ENCODE measurements at places on chromosomes 12 and 14.

DNA sequence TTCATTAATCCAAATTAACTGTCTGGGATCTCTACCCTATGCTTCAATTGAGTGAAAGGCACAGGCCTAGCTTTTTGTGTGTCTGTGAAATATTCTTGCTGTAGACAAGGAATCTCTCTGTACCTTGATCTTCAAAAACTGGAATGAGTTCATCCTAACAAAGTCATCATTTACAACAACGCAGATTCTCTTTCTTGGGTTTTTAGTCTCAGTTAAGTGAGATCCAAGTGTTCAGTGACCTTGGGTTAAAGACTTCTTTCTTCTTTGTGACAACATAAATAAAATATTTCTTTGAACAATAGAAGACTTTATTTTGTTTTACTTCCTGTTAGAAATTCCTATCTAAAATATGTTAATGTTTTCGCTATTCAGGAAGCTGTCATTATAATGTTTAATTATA is 192.2 kb upstream of the LMNTD1 start:
- no peak for DNase-seq

DNA sequence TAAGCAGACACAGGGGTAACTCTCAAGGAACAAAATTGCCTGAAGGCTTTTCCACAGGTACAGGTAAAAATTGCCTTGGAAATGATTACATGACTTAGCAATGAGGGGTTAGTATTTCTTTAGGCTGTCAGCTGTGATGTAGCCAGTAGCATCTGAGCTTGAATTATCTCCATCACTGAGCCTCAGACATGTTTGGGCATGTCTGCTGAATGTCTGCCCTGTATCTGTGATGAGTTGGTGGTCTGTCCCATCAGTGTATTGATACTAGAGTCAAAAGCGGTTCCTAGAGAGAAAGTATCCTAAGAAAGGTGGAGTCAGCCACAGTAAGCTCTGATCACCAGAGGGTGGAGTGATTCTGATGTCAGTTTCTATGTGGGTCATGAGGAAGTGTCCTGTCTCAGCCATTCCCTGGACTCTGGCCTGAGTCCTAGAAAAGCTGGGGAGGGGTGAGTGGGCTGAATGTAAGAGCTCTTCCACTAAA is 16.3 kb downstream of the AKAP6 start:
- DNase-seq: no peak

- no peak for DNase-seq
Observed at GRCh38 chr14:45212231-45212630, 40.8 kb downstream of the MIS18BP1 start.

- no peak for DNase-seq
Observed at GRCh38 chr12:625998-626397, 37.2 kb downstream of the NINJ2 start.

DNA sequence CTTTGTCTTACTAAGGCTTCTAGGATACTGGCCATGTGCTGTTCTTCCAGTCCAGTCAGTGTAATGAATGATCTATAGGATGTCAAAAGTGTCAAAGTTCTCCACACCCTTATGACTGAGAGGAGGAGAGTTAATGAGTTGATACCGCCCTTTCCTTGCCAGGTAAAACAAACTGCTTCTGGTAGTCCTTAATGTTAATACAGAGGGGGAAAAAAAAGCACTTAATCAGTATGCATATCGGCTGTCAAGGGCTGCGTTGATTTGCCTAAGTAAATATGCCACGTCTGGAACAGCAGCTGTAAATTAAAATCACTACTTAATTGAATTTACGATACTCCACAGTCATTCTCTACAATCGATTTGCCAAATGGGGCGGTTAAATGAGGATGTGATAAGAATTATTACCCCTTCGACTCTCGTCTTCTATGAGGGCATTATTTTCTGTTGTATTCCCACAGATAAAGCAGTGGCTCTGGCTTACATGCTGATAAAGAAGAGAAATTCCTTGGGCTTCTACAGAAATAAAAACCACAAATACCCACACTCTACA is 416.0 kb downstream of the KCNH5 start:
- no peak for DNase-seq

DNA sequence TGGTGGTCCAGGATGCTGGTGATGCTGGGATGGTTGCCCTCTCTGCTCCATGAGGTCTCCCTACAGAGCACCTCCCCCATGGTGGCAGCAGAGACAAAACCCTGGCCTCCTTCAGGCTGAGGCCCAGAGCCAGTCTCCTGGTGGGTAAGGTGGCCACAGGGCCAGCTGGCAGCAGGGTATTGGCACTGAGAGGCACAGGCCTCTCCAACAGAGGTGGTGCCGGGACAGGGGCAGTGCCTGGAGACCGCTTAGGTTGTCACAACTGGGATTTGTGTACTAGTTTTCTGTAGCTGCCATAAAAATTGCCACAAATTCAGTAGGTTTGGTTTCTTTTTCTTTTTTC is 6.1 kb upstream of the MTA1 start:
- no peak for DNase-seq

- no peak for DNase-seq
Observed at GRCh38 chr12:103415681-103416080, 80.1 kb downstream of the C12orf42 start.

DNA sequence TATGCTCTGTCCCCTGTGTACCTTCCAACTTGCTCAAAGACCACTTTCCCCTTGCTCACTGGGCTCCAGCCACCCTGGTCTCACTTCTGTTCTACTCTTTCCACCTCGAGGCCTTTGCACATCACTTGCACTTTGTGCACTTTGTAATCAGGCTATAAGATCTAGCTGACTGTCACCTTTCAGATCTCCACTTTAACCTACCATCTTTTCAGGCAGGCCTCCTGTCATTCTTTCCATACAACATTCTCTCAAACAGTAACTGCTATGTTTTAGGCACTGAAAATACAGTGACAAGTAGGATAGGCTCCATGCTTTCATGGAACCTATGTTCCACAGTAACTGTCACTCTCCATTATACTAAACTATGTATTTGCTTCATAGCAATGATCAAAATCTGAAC is 14.0 kb downstream of the CPM start:
- no peak for DNase-seq

DNA sequence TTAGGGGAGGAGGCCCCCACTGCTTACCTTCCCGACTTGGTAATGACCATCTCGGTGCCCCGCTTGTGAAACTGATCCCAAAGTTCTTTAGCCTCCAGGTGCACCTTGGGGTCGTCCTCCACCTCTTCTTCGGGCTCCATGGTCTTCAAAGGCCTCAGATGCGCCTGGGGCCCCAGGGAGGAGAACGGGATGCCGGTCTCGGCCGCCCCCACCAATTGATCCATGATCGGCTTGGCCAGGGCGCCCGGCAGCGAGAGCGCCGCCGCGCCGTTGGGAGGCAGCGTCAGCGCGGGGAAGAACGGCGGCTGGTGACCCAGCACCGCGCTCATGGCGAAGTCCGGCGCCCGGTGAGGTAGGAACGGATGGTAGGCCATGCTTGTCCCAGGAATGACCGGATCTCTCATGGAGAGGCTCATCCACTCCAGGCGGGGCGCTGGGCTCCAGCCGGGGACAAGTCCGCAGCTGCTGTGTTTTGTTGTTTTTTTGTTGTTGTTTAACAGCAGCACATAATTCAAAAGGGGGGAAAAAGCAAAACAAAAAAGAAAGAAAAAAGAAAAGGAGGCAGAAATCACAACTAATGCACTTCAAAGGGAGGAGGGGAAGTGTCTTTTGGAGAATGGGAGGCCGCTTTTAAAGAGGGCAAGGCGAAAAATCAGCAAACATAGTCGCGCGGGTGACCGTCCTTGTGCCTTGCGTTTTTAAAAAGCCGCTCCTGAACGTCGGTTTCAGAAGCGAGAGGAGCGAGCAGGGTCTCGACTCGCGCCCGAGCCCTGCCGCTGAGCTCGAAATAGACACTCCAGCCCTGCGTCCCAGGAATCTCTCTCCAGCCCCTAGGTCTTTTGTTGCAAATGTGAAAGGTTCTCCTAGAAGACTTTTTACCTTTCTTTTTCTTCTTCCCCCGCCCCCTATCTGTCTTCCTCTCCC is 928 bp downstream of the TBX3 start:
- no peak for DNase-seq

DNA sequence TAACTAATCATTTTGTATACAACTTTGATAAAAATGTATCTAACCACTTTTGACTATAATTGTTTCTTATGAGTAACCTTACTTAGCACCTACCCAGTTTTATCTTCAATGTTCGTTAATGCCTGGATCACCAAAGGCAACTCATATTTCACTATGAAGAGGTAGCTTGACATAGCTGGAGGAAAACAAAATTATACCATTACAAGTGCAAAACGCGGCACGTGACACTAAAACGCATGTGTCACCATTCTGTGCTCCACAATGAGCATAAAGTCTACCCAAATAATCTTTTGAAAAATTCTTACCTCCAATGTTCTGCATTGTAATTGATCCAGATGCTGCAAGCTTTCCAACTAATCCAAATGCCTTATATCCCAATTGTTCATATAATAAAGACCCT is 5.8 kb downstream of the SLC38A2 start:
- no peak for DNase-seq

GRCh38 chr14:94109915-94110250 is 653 bp upstream of the IFI27 start:
- DNase-seq: no peak

DNA sequence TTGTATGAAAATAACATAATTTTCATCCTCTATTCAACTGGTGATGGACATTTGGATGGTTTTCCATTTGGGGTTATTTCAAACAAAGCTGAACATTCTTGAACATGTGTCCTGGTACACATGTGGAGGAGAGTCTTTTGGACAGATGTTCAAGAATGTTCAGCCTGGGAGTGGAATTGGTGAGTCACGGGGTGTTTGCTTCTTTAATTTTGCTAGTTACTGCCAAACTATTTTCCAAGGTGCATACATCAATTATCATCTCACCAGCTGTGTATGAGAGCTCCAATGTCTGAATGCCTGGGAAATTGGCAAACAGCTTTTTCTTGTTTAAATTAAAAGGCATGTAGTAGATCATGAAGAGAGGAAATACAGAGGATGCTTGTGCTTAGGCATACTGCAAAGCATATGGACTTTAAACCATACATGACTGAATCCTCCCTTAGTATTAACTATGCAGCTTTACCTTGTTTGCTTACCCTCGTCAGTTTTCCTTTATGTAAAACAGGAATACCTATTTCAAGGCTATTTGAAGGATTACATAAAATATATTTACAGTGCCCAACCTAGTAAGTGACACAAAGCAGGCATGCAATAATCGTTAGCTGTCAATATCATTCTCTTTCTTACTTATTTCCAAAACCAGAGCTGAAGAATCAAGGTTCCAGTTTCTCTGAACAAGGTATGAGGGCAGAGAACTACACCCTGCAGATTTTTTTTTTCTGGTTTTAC is 152.1 kb downstream of the ITPR2 start:
- no peak for DNase-seq

- DNase-seq: no peak
Observed at GRCh38 chr12:54215989-54216796, 27.4 kb upstream of the SMUG1 start.

- no peak for DNase-seq
Observed at GRCh38 chr14:101492716-101493115, 68.6 kb upstream of the DIO3 start.

DNA sequence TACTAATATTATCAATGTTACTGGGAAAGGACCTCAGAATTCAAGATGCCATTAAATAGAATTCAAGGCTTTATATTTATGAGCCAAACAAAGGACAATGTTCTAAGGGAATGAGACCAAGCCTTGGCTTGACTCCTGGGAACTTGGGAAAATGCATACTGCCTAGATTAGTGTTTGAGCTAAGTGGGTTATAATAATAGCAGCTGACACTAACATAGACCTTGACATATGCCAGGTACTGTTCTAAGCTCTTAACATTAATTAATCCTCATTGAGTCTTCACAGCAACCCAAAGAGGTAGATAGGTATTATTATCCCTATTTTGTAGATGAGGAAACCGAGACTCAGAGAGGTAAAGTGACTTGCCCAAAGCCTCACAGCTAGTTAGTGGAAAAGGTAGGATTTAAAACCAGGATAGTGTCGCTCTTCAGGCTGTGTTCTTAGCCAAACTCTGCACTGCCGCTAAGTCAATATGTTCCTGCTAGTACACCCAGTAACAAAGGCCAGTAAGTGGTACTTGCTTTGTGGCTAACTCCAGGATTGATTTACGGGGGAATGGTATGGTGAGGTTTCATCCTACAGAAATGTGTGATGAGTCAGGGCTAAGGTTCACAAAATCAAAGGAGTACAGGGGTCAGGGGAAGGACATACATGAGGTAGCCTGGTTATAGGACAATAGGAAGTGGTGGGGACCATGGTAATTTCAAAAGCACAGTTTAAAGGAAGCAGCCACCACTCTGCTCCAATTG is 35.8 kb upstream of the PRKAB1 start:
- DNase-seq: no peak

- DNase-seq: no peak
Observed at GRCh38 chr12:51951843-51952722, 584 bp downstream of the ACVR1B start.

- DNase-seq: no peak
Observed at GRCh38 chr12:129127211-129127610, 273.9 kb downstream of the GLT1D1 start.

GRCh38 chr14:61911574-61911973 is 149.4 kb downstream of the SNAPC1 start:
- DNase-seq: no peak

DNA sequence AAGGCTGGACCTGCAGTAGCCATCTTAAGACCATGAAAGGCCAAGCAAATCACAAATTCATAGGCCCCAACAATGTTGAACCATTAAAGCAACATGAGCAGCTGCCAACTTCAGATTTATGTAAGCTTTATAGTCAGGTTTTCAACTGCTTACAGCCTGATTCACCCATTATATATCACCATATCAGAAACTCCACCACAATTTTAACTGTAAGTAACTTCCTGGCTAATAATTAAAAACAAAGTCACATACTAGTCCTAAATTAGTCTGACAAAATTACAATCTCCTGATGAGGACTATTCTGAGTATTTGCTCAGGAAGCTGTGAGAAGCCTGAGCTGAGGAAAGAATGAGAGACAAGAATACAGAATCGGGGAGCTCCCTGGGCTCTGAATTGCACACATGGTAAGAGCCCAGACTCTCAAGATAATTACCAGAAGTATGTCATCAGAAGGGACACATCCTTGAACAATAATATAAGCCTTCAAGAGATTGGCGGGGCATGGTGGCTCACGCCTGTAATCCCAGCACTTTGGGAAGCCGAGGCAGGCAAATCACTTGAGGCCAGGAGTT is 55.1 kb downstream of the NUMB start:
- DNase-seq: no peak

DNA sequence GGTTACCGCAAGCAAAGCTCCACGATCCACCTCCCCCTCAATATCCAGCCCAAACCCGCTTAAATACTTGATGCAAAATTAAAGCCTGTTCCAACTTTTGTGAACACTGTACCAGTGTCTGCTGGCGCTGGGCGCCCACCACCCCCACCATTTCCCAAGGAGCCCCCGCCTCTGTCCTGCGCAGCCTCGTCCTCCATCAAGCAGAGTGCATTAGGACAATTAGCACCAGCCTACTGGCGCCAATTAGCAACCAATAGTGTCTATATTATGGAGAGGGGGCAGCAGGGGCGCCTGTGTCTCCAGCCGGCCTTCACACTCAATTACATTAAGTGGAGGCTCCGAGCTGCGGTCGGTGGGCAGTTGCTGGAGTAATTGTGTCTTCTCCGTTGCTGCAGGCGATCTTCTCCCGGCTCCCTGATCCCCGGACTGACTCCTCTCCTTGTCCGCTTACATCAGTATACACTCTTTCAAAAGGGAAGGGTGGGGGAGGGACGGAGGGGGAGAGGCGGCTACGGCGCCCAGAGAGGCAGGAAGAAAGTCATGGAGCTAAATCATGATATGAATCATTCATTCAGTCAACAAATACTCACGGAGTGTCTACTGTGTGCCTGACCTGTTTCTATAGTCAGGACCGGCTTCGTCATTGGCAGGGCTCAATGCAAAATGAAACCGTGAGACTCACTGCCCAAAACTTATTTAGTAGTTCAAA is 707.3 kb downstream of the MED13L start:
- DNase-seq: no peak

Data from smooth muscle cell of the brain vasculature (primary cell).